ENCODE measurements at places on chromosomes 16 and 17.
A peak's percentile ranks its signal among the peaks of the same experiment; 100 is the strongest.

GRCh38 chr16:22386976-22387375 is 12.6 kb upstream of the CDR2 start:
- no peak for DNase-seq

DNA sequence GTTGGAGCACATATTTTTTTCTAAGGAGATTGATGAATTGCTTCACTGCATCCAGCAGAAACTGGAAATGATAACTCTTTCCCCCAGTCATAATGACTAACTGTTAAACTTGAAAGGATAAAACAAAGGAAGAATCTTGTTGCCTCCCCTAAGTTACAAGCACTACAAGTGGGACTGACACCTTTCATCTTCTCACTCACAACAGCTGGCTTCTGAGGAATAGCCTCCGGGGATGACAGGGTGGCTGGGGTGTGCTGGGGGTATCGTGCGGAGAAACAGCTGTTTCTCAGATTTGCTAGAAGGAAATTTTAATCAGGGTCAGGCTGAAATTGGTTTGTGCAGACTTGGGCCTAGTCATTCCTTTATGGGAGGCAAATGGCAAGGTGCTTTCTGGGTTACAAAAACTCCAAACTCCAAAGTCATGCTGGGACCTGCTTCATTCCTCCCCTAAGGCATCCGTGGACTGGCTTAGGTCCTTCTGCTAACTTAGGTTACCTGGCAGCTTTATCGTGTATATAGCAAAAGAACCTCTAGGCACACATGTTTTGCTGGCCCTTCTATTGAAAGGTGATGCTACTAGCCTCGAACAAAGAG is 557.2 kb downstream of the TOX3 start:
- no peak for DNase-seq

DNA sequence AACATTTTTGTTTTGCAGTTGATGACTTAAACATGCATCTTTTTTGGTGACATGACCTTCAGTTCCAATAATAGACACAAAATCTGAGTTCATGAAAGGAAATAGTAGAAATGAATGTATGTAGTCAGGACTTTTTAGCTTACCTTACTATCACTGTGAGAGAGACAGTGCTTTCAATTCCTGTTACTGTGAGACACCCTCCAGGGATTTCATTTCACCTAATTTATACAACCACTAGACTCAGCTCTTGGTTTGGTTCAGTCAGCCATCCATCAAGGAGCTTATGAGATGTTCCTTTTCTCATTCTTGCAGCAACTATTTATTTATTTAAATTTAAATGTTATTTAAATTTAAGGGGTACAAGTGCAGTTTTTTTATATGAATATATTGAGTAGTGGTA is 77.9 kb downstream of the MAP2K4 start:
- DNase-seq: no peak

GRCh38 chr16:30697264-30698138 is 1.5 kb upstream of the SRCAP start:
- DNase-seq: no peak

- no peak for DNase-seq
These were observed at the start of gene ENO3 for GRCh38 chr17:4950746-4951204. Gene ENO3, plus strand, starts transcription at chr17:4951119. Its CDS starts 711 bp downstream, at chr17:4951830.

- DNase-seq: peak; percentile 3
These were observed 13.4 kb downstream of the CMC2 start for GRCh38 chr16:80993307-80993706.

DNA sequence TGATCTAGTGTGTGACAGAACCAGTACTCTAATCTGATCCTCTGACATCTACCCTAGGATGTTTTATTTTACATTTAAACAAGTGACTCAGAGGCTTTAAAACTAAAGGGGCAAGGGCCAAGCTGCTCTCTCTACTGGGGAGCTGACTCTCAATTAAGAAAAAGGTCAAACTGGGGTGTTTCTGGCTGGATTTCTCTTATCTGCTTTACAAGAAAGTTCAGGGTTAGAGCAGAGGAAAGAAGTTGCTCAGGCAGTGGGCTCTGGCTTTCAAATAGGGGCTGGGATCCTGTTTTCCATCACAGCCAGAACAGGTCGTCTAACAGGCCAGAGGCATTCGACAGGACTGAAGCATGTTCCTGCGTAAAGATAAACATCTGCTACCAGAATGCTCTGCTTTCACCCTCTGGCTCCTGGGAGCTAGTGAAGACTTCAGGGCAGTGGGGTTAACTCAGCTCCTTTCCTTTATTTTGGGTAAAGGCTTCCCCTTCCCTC is 8.5 kb downstream of the MMP28 start:
- DNase-seq: no peak

DNA sequence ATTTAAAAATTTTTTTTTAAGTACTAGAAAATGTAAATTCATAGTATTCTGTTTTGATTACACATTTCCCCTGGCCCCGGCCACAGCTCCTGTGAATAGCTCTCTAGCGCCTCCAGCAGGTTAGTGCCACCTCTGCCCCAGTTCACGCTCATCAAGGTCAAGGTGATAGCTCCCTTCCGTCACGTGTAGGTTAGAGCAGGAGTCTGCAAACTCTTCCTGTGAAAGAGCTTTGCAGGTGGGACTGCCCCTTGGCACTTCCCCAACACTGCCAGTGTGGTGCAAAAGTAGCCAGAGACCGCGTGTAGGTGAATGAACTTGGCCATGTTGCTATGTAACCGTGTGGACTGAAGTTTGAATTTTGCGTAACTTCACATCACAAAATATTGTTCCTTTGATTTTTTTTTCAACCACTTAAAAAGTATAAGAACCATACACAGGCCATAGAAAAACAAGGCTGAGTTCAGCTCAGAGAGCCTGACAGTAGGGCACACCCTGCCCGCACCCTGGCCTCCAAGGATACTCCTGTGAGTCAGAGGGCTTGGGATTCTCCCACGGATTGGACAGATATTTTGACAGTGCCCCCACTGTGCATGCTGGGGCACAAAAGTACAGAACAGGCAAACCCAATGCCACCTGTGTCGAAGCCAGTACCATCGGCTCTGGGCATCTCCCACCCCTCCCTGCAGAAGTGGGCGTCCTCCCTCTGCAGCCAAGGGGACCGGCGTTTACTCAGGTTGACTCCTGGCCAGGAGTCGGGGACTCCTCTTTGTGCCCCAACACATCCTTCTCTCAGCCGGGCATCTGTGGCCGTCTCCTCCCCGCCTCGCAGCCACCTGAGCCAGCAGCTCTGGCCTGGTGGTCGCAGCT is 92.0 kb upstream of the CHMP6 start:
- no peak for DNase-seq

DNA sequence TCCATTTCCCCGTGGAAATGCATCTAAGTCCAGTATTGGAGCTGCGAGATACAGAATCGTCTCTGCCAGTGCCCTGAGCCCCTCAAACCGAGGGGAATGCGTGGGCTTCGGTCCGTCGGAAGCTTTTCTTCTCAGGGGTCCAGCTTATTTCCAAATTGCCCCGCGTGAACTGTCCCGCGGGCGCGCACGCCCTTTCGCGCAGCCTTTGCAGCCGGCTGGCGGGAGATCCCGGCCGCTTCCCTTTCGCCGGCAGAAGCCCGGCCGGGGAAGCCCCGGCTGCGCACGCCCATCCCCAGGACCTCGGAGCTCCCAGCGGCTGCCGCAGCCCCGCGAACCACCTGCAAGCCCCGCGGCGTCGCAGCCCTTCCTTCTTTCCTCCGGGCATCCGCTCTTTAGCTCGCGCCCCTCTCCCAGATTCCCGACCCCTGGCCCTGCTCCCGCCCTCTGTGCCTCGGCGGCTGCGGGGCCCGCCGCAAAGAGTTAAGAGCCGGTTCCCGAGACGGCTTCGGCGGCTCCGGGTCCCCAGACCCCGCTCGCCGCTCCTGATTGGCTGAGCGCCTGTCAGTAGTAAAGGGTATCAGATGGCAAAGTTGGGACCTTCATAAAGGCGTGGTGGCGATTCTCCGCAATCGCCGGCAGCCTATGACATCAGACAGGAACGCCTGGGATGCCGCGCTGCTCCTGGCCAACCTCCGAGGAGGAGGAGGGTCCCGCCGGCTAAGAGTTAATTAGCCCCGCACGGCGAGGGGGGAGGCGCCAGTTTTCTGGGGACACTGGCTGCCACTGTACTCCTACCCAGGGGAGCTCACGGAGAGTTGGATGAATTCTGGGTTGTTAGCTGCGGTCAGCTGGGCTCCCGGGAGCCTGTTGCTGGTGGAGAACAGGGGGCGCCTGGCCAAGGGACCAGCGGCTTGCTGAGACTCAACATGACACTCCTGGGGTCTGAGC is at the start of gene MYOCD:
TSS of gene MYOCD (plus strand) at position 628 of the 948 bp plus-strand sequence. CDS start at position 927, 299 bp downstream.
- no peak for DNase-seq

- no peak for DNase-seq
These were observed 15.5 kb downstream of the UNKL start for GRCh38 chr16:1398826-1399581.

- DNase-seq: no peak
These were observed 69.4 kb downstream of the ZDHHC7 start for GRCh38 chr16:84941921-84942320.

DNA sequence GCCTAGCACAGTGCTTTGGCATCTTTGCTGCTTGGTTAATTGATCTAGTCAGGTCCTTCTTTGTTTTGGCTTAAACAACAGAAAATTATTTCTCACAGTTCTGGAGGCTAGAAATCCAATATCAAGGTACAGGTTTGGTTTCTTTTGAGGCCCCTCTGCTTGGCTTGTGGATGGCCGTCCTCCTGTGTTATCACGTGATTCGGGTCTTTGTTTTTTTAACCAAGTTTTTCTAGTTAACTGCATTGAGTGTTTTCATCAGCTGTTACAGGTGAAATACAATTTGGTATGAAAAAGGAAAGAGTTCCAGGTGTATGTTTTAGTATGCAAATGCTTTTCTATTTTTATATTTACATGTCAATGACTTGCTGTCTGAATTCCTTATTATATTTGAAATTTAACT is 2.8 kb downstream of the NLK start:
- no peak for DNase-seq

DNA sequence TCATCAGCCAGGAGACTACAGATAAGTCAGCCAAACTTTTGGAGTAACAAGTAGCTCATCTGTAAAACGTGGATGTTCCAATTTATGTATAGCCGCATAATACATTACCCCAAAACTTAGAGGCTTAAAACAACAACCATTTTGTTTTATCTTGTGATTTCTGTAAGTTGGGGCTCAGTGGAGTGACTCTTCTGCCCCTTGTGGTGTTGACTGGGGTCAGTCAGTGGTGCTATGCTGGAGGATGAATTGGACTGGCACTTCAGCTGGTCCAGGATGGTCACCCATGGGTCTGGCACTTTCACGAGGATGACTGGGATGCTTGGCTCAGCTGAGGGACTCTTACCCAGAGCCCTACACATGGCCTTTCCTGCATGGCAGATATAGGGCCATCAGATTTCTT is 172.5 kb downstream of the WWOX start:
- no peak for DNase-seq

DNA sequence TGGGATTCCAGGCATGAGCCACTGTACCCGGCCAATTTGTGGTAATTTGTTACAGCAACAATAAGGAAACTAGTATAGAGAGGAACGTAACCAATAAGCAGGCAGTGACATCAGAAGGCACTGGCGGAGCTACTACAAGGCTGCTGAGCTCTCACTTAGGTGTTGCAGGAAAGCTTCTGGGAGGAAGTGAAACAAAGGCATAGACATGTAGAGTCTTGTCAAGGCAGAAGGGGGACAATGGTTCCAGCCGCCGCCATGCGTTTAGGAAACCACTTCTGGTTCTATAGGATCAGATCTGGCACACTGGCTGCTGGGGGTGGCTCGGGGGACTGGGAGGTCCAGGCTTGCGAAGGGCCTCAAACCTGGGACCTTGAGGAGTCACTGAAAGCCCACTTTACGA is 9.4 kb upstream of the CPSF4L start:
- DNase-seq: no peak

DNA sequence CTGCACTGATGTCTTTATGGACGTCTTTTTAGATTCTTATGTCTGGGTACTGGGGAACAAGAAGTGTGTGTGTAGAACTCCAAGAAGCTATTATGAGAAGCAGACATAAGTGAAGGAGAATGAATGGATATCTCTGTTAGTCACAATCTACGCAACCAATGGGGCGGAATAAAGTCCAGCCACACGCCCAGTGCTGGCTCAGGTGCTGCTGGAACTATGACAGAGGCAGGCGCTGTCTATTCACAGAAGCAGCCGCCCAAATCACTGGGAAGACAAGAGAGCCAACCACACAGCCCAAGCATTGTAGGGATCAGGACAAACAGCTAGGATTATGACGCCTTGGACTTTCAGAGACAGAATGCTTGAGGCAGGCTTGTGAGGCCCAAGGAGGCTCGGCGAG is 43.9 kb upstream of the ICAM2 start:
- no peak for DNase-seq

DNA sequence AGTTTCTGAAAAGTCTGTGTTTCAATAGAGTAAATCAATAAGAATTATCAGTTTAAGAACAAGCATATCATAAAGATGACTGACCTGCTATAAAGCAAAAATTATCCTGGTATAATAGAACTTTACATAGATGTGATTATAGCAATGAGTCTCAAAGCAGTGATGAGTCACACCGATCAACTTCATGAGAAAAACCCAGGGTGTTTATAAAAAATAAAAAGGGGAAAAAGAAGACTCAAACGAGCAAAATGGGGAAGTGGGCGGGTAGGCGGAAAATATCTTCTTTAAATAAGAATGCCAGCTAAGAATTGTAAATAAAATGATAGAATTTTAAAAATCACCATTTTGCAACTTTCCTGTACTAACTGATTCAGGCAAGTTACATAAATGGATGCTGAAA is 46.8 kb downstream of the BRIP1 start:
- no peak for DNase-seq

DNA sequence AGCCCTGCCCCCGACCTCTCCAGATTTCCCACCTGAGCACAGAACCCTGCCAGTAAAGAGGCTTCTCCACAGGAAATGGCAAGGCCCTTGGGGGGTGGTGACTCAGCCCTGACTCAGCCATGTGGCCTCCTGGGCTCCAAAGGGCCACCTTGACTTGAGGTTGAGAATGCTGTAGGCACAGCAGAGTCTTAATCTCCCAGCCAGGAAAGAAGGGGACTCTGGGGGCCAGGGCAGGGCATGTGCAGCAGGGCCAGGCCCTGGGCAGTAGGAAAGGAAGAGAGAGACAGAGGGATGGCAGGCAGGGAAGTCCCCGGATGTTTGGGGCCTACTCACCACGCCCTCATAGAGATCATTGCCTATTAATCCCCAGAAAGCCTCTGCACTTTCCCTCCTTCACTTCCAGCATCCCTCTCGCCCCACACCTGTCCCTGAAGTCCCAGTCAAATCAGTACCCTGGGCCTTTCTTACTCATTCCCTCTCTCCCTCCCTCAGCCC is 4.8 kb upstream of the ITGA3 start:
- no peak for DNase-seq

- DNase-seq: no peak
These were observed 3.8 kb upstream of the JPT2 start for GRCh38 chr16:1674306-1674705.
